Lower lobe of right lung (tissue), 2 donors: ENCODE measurements at places on chromosomes 16 and 17. TPM values are rescaled to one million over a fixed set of nuclear protein-coding genes. Genes with fewer than 3 reads are reported as not detected.

DNA sequence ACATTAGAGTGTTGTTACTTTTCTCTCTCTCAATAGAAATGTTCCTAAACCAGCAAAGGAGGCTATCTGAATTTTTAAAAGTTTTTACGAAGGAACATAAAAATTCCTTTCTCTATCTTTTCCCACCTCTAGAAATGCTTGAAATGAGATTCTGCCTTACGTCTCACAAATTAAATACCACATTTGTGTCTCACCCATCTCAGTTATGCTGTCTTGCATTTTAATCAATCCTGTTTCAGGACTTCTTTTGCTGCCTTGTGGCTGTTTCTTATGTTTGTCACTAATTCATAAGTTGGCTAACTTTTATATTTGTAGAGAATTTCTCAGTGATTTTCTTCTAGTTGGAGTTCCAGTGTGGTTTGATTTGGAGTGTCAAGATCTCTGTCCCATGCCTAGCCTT is 3.5 kb downstream of the OMG start:
- DNase-seq, result no peak
- no peaks in the 10 kb centered on the region for H3K4me1 ChIP-seq

GRCh38 chr17:30347488-30347887 is 13.6 kb upstream of the TMIGD1 start:
- H3K4me1 ChIP-seq, result peaks cover 40% of the 10 kb centered on the region
- no peaks in the 10 kb centered on the region for H3K27me3 ChIP-seq
- H3K36me3 ChIP-seq, result no peaks in the 10 kb centered on the region
- H3K27ac ChIP-seq, result no peak overlapping the region
- DNase-seq, result no peak
- no peak overlapping the region for H3K4me3 ChIP-seq

DNA sequence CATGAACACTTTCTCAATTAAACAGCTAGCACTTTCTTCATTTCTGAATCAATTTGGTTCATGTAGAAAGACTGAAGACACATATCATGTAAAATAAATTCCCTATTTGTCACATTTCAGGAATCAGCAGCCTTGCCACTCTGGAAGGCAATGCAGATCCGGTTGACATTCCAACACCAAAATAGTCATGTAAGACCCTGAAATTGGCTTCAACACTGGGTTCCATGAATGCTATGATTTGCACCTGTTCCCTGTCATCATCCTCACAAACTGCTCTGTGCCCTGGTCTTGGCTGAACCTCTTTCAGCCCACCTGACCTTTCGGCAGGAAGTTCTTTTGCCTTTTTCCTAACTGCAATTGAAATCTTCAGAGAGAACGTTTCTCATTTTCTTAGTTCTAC is 156.9 kb downstream of the CDH8 start:
- H3K27me3 ChIP-seq, result no peaks in the 10 kb centered on the region
- no peak for DNase-seq
- H3K27ac ChIP-seq, result no peak overlapping the region
- no peak overlapping the region for H3K4me3 ChIP-seq
- no peaks in the 10 kb centered on the region for H3K4me1 ChIP-seq
- no peaks in the 10 kb centered on the region for H3K36me3 ChIP-seq

DNA sequence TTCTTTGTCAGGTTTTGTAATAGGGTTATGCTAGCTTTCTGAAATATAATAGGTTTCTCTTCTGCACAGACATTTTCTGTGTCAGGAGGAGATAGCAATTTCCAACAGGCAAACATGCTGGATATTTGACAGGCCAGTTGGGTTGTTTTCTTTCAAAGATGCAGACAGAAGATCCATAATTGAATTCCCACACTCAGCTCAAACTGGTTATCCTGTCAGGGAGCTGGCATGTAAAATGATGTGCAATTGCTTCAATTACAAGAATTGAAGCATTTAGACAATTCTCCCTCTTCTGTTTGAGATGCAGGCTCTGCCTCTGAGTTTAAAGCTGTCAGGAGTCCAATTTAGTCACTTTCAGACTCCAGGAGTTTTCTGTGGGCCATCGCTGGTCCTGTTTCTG is 146.2 kb upstream of the ZKSCAN2 start:
- no peaks in the 10 kb centered on the region for H3K4me1 ChIP-seq
- no peak overlapping the region for H3K27ac ChIP-seq
- H3K4me3 ChIP-seq, result no peak overlapping the region
- no peaks in the 10 kb centered on the region for H3K27me3 ChIP-seq
- no peaks in the 10 kb centered on the region for H3K36me3 ChIP-seq

DNA sequence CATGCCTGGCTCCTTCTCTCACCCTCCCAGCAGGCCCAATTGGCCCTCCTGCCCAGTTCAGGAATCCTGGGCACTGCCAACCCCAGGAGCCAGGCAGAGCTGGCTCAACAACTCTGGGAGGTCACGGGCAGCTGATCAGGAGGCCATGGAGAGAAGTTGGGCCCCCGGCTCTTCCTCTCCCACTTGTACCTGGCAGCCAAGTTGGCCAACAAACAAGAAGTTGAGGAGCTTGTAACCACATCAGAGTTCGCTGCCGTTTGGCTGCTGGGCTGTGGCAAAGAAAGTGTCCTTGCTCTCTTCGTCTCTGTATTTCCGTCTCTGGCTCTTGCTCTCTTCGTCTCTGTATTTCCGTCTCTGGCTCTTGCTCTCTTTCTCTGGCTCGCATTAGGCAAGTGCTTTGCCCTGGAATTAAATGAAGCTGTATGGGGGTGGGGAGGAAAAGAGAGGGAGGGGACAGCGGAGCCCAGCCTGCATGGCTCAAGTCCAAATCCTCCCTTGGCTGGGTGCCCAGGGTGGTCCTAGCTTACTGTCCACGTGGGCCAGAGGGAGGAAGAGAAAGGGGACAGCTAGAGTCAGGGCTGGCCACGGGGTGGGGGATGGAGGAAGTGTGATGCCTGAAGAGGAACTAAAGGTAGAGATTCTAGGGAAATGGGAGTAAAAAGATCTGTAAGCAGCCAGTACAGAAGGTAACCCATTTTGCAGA is 7.8 kb upstream of the TMEM132E start:
- peaks cover 48% of the 10 kb centered on the region for H3K27me3 ChIP-seq
- DNase-seq, result no peak
- H3K4me1 ChIP-seq, result no peaks in the 10 kb centered on the region

DNA sequence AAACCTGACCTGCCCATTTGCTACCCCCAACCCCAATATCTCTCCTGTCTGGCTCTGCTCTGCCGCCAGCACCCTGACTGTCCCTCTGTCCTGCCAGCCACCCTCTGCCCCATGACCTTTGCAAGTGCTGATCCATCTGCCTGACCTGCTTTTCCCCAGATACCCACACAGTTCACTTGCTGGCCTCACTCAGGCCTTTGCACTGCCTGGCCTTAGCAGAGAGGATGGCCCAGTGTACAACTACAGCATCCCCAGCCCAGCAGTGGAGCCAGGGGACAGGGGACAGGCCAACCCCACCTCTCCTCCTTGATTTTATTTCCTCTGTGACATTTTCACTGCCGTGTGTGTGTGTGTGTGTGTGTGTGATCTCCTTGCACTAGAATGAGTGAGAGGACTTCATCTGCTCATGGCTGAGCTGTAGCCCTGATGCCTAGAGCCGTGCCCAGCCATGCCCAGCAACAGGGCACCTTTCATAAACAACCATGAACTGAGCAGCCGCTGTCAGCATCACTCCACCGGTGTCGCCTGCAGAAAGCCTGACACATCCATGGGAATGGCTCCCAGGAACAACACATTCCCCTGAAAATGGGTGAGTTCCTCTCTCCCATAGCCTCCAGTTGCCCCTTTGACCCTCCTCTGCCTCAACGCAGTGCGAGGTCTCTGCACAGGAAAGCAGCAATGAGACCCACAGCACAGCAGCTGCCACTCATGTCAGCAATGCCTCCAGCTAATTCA is 36.0 kb upstream of the RBFOX3 start:
- no peaks in the 10 kb centered on the region for H3K36me3 ChIP-seq
- H3K27me3 ChIP-seq, result no peaks in the 10 kb centered on the region
- DNase-seq, result no peak
- H3K4me3 ChIP-seq, result no peak overlapping the region

DNA sequence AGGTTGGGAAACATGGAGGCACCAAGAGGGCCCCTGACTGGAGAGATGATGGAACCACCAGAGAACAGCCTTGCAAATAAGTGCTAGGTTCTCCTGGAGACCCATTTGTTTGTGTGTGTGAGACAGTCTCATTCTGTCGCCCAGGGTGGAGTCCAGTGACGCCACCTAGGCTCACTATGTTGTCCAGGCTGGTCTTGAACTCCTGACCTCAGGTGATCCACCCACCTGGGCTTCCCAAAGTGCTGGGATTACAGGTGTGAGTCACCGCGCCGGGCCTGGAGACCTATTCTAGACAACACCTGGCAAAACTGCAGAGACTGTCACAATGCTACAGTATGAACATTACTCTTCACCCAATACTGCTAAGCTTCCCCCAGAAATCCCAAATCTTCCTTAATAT is 1.5 kb downstream of the NPLOC4 start:
- peaks cover 2% of the 10 kb centered on the region for H3K36me3 ChIP-seq
- peaks cover 32% of the 10 kb centered on the region for H3K4me1 ChIP-seq
- H3K27ac ChIP-seq, result peak overlapping the region; percentile 91
- no peak for DNase-seq
- H3K27me3 ChIP-seq, result no peaks in the 10 kb centered on the region

DNA sequence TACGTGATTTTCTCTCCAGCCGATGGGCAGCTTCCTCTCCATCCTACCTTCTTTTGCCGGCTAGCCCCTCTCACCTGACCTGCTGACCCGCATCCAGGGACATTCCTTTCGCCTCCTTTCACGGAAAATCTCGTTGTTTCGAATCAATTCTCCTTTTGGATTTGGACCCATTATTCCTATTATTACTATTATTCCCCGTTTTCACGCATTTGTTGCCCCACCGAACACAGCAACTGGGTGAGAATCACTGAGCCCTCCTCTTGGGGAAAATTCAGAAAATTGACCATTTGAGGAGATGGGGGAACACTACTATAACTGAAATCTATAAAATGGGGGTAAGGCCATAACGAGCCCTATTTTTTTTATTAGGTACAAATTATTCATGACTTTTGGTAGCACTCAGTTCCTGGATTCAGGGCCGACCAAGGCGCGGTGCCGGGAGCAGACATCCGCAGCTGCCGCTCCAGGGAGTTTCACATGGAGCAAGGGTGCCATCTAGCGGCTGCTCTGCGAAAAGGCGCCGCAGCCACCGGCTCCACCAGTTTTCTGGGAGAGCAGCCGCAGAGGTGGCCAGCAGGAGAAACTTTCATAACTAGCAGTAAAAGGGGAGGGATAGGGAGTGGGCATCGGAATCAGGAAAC is 3.3 kb upstream of the HOXB8 start:
- peaks cover 97% of the 10 kb centered on the region for H3K27me3 ChIP-seq
- no peak overlapping the region for H3K27ac ChIP-seq
- H3K36me3 ChIP-seq, result no peaks in the 10 kb centered on the region
- DNase-seq, result peak; percentile 89
- H3K4me1 ChIP-seq, result peaks cover 12% of the 10 kb centered on the region

Gene CHTF18
- 11.3 TPM for total RNA-seq

Gene AIPL1
- not detected for total RNA-seq

Gene KCNH6
- total RNA-seq, result 0.27 TPM

Gene GPRC5B
- total RNA-seq, result 15.4 TPM

Gene ALDOC
- total RNA-seq, result 11.6 TPM

Gene PIGL
- 24.3 TPM for total RNA-seq

Gene TBC1D3L
- total RNA-seq, result 20.7 TPM

Gene TOX3
- total RNA-seq, result 4.1 TPM

Gene IL4R
- total RNA-seq, result 143 TPM

Gene TMEM94
- total RNA-seq, result 89.5 TPM

Gene PRR29
- 11.3 TPM for total RNA-seq

Gene G6PC1
- total RNA-seq, result not detected
